ENCODE measurements at places on chromosomes 7 and 10. TPM values are rescaled to one million over a fixed set of nuclear protein-coding genes. Genes with fewer than 3 reads are reported as not detected.

DNA sequence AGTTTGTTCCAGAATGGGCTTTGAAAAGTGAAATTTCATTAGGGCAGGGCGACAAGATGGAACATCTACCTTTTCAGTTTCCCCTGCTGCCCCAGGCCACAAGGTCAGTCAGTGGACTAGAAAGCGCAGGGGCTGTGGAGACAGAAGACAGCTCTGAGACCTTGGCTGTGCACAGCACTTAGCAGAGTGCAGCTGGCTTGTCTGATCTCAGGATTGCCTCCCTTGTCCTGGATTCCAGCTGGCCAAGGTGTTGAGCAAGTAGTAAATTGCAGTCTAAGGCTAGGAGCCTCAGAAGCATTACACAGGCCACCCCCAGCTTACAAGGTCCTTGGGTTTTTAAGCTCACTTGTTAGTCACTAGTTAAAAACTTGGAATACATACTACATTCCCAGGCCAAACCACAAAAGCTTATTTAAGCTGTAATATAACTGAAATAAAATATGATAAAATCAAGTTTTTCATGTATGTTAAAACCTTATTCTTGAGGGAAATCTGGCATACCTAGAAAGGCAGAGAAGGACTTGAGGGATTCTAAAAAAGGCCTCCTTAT lies 67.3 kb upstream of the NPY start:
- DNase-seq = peak; percentile 77

- DNase-seq = no peak
Measured at GRCh38 chr7:73424489-73424885, 9.1 kb upstream of the FZD9 start.

- DNase-seq = no peak
Measured at GRCh38 chr7:92547579-92547978, 19.0 kb downstream of the RBM48 start.

DNA sequence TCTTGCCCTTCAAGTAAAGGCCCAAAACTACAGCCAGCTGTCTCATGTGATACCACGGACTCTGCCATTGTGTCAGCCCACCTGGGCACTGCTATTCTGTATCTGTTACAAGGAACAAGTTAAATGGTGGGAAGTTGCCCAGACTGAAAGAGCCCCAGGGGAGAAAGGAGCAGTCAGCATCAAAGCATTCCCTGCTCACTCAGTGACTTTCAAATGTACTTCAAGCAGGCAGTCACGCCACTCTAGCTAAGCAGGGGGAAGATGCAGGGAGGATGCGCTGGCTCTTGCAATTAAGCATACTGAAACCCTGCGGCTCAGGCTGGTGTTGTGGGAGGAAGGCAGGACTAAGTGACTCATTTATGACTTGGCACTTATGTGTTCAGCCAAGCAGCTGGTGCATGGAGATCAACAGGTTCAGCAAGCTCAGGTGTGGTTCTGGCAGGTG lies 1249.6 kb downstream of the TYW1 start:
- peak; percentile 99 for DNase-seq

- DNase-seq = no peak
Measured at GRCh38 chr10:70723771-70724170, 51.5 kb downstream of the ADAMTS14 start.

DNA sequence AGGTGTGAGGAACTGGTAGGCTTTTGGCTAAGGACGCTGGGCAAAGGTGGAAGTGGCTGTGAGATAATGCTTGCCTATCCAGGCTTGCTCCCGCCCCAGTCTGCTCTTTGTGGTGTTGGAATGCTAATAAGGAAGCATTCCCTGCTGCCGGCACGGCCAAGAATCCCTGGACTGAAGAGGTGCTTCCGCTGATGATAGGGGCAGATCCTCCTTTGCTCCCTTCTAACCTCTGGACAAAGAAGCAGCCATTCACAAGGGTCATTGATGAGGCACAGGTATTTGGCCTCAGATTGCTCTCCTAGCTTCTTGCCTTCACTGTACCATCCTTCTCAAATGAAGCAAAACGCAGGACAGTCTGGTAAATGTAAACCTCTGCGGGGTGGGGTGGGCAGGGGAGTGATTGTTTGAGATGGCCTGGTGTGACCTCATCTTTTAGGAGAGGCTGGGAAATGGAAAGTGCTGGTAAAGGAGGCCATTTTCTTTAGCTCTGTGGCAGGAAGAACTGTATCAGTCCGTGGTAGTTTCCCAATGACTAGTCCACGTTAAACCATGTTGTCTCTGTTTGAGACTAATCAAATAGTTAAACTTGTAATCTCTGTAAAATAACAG lies 1.7 kb downstream of the PGAM1 start:
- DNase-seq = peak; percentile 48

DNA sequence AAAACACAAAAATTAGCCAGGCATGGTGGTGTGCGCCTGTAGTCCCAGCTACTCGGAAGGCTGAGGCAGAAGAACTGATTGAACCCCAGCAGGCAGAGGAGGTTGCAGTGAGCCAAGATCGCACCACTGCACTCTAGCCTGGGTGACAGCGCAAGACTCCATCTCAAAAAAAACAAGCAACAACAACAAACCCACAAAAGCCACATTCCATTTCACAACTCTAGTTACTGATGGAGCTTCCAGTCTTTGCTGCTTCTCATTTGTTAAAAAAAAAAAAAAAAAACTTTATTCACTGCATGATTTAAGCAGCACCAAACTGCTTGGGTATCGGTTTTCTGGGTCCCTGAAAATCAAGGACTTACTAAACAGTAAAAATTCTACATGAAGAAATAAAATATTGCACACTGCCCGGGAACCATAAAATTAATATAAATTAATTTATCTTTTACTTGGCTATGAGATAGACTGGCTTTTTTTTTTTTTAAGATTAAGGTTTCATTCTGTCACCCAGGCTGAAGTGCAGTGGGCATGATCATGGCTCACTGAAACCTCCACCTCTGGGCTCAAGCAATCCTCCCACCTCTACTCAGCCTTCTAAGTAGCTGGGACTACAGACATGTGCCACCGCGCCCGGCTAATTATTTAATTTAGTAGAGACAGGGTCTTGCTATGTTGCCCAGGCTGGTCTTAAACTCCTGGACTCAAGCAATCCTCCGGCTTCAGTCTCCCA lies 42.0 kb downstream of the SRPK2 start:
- DNase-seq = no peak

DNA sequence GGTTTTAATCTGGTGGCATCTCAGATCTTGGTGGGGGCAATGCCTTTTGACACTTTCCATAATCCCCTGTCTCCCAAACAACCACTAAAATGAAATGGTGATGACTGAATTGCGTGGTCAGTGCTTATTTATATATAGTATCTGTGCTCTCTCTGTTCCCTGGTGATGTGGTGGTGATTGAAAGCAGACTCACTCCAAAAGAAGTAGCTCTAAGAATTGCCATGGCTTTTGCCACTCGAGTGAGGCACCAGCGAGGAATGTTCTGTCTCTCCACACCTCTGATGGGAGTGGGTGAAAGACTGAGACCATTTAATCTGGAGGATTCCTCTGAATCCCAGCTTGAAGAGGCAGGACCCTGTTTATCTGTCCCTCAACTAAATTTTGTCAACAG lies 2.8 kb downstream of the DUSP5 start:
- DNase-seq = peak; percentile 77

DNA sequence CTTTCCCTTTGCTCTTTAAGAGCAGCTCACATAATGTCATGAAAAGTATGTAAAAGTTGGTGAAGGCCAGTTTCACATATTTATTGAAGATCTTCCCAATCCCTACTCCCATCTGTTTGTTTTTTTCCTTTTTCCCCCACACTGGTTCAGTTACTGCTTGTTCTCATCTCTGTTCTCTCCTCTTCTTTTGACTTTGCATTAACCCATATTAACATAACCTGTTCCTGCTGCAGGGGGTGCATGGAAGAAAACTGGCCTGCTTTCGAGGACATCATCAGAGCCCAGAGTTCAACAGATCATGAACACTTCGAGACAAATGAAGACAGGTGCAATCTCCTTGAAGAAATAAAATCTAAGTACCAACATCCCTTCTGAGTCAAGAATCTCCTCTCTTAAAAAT lies 93.3 kb upstream of the FAM3C start:
- no peak for DNase-seq

- DNase-seq = no peak
Measured at GRCh38 chr10:14930610-14931009, 23.3 kb downstream of the DCLRE1C start.

DNA sequence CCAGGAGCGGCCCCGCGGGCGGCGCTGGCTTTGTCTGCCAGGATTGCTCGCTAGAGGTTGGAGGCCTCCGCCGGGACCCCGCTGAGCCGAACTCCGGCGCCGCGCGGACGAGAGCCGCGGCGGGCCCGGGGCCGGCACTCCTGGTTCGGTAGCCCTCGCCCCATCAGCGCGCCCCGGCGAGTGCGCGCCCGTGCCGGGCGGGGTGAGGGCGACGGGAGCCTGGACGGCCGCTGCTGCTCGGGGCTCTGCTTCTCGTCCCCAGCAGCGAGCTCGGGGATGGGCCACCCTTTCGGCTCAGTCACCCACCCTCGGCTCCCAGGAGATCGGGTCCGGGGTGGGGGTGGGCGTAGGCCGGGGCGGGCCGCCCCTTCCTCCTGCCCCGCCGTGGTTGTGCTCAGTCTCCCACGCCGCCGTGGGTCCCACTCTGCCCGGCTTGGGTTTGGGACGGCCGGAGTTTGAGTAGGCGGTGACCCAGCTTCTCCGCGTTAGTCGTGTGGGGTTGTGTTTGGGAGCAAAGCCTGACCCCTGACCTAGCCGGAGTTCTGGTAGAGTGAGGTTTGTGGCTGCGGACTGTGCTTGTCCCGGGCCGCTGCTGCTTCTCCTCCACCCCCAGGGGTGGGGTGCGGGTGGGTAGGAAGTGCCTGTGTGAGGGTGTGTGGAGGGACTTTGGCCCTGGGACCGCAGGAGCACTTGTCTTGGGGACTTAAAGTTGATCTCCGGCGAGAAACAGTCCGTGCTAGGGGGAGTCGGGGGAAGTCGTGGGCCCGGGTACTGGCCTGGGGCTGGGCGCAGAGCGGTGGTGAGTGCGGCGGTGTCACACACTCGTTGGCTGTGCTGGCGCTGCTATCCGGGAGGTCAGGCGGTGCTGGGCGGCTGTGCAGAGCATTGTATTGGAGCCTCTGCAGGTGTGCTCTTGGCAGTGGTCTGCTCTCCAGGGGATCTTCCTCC lies 677 bp downstream of the TSPAN14 start:
- DNase-seq = peak; percentile 17

DNA sequence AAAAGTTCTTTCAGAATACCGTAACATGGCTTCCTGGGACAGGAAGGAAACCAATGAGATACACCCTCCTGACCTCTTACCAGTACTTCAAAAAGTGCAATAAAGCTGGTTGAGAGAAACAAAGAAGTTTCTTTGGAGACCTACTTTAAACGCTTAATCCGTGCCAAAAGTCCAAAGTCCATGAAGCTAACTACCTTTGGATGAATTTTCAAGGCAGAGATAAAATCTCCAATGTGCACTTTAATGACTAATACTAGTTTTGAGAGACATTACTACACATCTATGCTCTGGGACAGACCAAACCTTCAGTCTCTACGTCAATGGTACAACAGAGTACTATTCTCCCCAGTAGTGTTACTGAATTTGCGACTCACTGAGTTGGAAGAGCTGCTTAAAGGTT lies 46.1 kb downstream of the UBE2H start:
- no peak for DNase-seq

DNA sequence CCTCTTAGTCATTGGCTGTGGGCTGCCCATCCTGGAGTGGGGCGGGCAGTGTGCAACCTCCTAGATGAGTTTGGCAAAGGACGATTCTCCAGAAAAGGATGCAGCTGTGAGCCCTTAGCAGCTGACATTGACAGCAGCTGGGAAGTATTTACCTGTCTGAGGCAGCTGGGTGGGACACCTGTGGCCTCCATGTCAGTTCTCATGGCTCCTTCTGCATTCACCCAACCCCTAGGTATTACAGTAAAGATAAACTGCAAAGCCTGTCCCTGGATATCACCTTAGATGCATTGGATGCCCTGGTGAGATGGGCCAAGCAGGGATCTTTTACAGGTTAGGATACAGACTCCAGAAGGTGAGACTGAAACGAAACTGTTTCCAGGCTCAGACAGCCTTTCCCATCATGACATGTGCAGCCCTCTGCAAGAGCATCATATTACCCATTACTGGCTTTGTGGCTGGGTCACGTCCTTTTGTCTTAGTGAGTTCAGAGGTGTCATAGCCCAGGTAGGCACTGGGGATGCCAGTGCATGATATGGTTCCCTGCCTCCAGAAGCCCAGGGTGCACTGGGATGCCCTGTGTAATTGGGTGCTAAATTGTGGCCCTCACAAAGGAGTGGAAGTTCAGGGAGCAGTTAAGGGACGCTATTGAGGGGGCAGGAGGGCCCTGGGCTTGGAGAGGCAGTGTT lies 28.9 kb downstream of the MINDY4 start:
- DNase-seq = no peak

DNA sequence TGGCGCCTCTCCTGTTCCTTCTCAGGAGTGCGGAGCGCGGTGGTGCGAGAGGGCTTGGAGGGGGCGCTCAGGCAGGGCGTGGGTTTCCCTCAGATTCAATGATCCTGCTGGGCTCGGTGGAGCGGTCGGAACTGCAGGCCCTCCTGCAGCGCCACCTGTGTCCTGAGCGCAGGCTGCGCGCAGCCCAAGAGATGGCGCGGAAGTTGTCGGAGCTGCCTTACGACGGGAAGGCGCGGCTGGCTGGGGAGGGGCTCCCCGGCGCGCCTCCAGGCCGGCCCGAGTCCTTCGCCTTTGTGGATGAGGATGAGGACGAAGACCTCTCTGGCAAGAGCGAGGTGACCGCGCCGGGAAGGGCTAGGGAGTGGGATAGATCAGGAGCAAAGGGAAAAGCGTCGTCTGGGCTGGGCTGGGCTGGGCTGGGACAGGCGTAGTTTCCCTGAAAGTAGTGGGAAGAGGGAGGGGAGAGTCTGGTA lies 17.0 kb downstream of the FAM131B start:
- no peak for DNase-seq

DNA sequence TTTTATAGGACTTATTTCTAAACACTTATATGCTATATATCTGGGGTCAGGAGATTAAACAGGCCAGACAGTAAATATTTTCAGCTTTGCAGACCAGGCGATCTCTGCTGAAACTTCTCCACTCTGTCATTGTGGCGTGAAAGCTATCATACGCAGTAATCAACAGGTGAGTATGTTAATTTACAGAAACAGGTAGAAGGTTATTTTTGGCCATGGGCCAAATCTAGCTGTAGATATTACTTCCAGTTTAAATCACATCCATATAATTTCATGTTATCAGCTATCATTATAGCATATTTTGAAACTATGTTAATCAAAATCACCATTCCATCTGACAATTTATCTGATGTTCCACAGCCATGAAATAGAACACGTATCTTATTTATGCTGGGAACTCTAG lies 67.8 kb downstream of the GPR37 start:
- DNase-seq = no peak

SYT15B gene
- total RNA-seq = 0.09 TPM

EPC1 gene
- 22.2 TPM for total RNA-seq

WEE2 gene
- 0.05 TPM for total RNA-seq

ZCWPW1 gene
- 3.7 TPM for total RNA-seq

CLEC2L gene
- total RNA-seq = not detected
